Vein endothelial cell (primary cell): ENCODE measurements at places on chromosomes 2 and 18. TPM values are rescaled to one million over a fixed set of nuclear protein-coding genes. Genes with fewer than 3 reads are reported as not detected.

G6PC2 gene
- not detected in 2 replicates for total RNA-seq

SNORC gene
- total RNA-seq: 0.65 and 1.3 TPM in 2 replicates

IMPA2 gene
- total RNA-seq: 2.4 and 2.9 TPM in 2 replicates

POTEJ gene
- 0.19 and 0.65 TPM in 2 replicates for total RNA-seq

SLC30A3 gene
- 3.2 and 11.8 TPM in 2 replicates for total RNA-seq

FTCDNL1 gene
- 0.67 TPM in 1 of 2 replicates, not detected in the other for total RNA-seq

KCNIP3 gene
- total RNA-seq: 0.33 and 0.48 TPM in 2 replicates

BCL11A gene
- 0.33 and 0.38 TPM in 2 replicates for total RNA-seq

CDH19 gene
- not detected in 2 replicates for total RNA-seq

NCKAP5 gene
- 0.96 and 2.0 TPM in 2 replicates for total RNA-seq

LINC00305 gene
- total RNA-seq: not detected in 2 replicates

ALKAL2 gene
- not detected in 2 replicates for total RNA-seq

PIAS2 gene
- 21.9 and 33.1 TPM in 2 replicates for total RNA-seq

TRABD2A gene
- total RNA-seq: 1.1 and 2.0 TPM in 2 replicates

OTX1 gene
- not detected in 2 replicates for total RNA-seq

FAP gene
- total RNA-seq: 0.98 and 4.5 TPM in 2 replicates

SKA1 gene
- 6.9 and 20.1 TPM in 2 replicates for total RNA-seq

AKAIN1 gene
- total RNA-seq: not detected in 2 replicates

FOXD4L1 gene
- total RNA-seq: under 0.01 TPM in 1 of 2 replicates, not detected in the other

KIF5C gene
- total RNA-seq: 0.29 and 0.33 TPM in 2 replicates

DRC1 gene
- total RNA-seq: 0.29 and 0.33 TPM in 2 replicates

REG1B gene
- total RNA-seq: not detected in 2 replicates

RGPD3 gene
- total RNA-seq: 0.33 and 0.38 TPM in 2 replicates

ALPP gene
- total RNA-seq: not detected in 2 replicates

NLRC4 gene
- total RNA-seq: not detected in 2 replicates

DYSF gene
- 148 and 182 TPM in 2 replicates for total RNA-seq

ZNF638 gene
- total RNA-seq: 113 and 129 TPM in 2 replicates

KLHL29 gene
- 7.2 and 8.2 TPM in 2 replicates for total RNA-seq

FBXO41 gene
- 0.33 and 0.96 TPM in 2 replicates for total RNA-seq

CENPA gene
- total RNA-seq: 5.2 and 6.7 TPM in 2 replicates

OR6B2 gene
- not detected in 2 replicates for total RNA-seq

SERPINB13 gene
- not detected in 2 replicates for total RNA-seq

EIF2AK3 gene
- 14.4 and 22.4 TPM in 2 replicates for total RNA-seq

ST8SIA3 gene
- total RNA-seq: not detected in 2 replicates

GRB14 gene
- total RNA-seq: 5.1 and 5.9 TPM in 2 replicates

PLGLB2 gene
- total RNA-seq: 1.5 and 2.0 TPM in 2 replicates

TMEM182 gene
- 0.48 and 0.98 TPM in 2 replicates for total RNA-seq

SPEG gene
- under 0.01 and 1.4 TPM in 2 replicates for total RNA-seq

FANCL gene
- total RNA-seq: 10.1 and 14.9 TPM in 2 replicates

CNRIP1 gene
- 46.4 and 48.7 TPM in 2 replicates for total RNA-seq

MYL12A gene
- total RNA-seq: 747 and 866 TPM in 2 replicates

CFC1 gene
- not detected in 2 replicates for total RNA-seq

L3MBTL4 gene
- 0.33 and 0.38 TPM in 2 replicates for total RNA-seq

UGT1A4 gene
- total RNA-seq: not detected in 2 replicates

RFTN2 gene
- 5.9 and 9.1 TPM in 2 replicates for total RNA-seq

RTKN gene
- total RNA-seq: 10.8 and 17.0 TPM in 2 replicates

MALL gene
- 67.0 and 130 TPM in 2 replicates for total RNA-seq

SYT4 gene
- not detected in 2 replicates for total RNA-seq

FEV gene
- total RNA-seq: not detected in 2 replicates

SLC14A1 gene
- total RNA-seq: not detected in 2 replicates

ARHGEF33 gene
- under 0.01 and 0.19 TPM in 2 replicates for total RNA-seq
